ENCODE measurements at places on chromosomes 13 and 19.

DNA sequence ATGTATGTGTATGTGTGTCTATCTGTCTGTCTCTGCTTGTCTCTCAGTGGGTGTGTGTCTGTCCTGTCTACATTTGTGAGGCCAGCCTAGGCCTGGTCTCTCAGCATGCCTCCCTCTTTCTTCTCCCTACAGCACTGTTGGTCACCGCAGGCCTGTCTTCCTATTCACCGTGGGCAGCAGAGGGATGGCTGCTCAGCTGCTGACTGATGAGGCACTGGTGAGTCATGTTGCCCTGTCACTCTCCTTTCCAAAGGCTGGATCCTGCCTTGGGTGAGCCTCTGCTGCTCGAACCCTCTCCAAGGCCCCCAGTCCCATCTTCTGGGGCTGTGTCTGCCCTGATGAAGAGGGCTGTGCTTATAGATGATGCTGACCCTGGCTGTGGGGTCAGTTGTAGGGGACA, 6.3 kb downstream of the ZNF71 start:
- H3K4me3 ChIP-seq, result no peak overlapping the region
- H3K4me1 ChIP-seq, result no peaks in the 10 kb centered on the region
- H3K27me3 ChIP-seq, result no peaks in the 10 kb centered on the region
- DNase-seq, result no peak
- no peak overlapping the region for H3K27ac ChIP-seq
- peaks cover 76% of the 10 kb centered on the region for H3K36me3 ChIP-seq

GRCh38 chr13:66887088-66887487, 343.0 kb downstream of the PCDH9 start:
- H3K4me3 ChIP-seq, result no peak overlapping the region
- no peaks in the 10 kb centered on the region for H3K36me3 ChIP-seq
- no peaks in the 10 kb centered on the region for H3K27me3 ChIP-seq
- H3K27ac ChIP-seq, result no peak overlapping the region

GRCh38 chr19:37718304-37718703, 1.3 kb downstream of the ZNF607 start:
- H3K4me1 ChIP-seq, result peaks cover 13% of the 10 kb centered on the region
- H3K27ac ChIP-seq, result peak overlapping the region; percentile 84
- no peak for DNase-seq
- H3K36me3 ChIP-seq, result peaks cover 12% of the 10 kb centered on the region

GRCh38 chr19:7342143-7342542, 6.6 kb upstream of the ARHGEF18 start:
- H3K27ac ChIP-seq, result no peak overlapping the region
- peaks cover 3% of the 10 kb centered on the region for H3K4me1 ChIP-seq
- no peak for DNase-seq
- no peak overlapping the region for H3K4me3 ChIP-seq
- H3K36me3 ChIP-seq, result no peaks in the 10 kb centered on the region

DNA sequence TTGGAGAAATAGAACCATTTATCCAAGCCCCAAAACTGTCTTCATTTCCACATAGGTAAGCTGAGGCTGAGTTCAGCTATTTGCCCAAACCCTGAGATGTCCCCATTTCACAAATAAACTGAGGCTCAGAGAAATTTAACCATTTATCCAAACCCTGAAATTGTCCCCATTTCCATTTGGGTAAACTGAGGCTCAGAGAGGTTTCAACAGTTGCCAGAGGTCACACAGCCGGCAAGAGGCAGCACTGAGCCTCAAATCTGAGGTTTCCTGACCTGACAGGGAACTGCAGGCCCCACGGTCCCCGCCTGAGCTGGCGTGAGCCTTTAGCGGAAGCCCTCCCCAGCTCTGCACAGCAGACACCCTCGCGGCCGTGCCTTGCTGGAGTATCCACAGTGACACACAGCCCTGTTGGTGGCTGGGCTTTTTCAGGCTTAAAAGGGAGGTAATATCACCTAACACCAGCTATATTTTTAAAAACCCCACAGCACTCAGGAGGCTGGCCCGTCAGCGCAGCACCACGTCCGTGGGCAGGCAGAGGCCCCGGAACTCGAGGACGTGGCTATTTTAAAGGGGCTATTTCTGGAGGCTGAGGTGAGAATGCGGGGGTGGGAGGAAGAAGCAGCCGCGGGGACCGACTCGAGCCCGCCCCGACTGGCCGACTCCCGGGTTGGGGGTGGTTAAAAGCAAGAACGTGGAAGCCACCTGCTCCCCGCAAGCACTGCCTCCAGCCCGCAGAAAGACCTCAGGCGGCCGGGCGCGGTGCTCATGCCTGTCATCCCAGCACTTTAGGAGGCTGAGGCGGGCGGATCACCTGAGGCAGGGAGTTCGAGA, 18.5 kb downstream of the PTPRS start:
- no peak for DNase-seq
- no peaks in the 10 kb centered on the region for H3K27me3 ChIP-seq
- H3K4me3 ChIP-seq, result no peak overlapping the region
- H3K36me3 ChIP-seq, result peaks cover 7% of the 10 kb centered on the region
- no peak overlapping the region for H3K27ac ChIP-seq
